Choroid plexus epithelial cell (primary cell): ENCODE measurements at places on chromosomes 16 and 17.

GRCh38 chr16:14168146-14168545 is 97.0 kb downstream of the MRTFB start:
- DNase-seq, result peak; percentile 68

GRCh38 chr17:64420143-64420670 is 28.7 kb upstream of the MILR1 start:
- DNase-seq, result peak; percentile 92

- DNase-seq, result no peak
Measured at GRCh38 chr17:46841561-46842379, 9.6 kb upstream of the WNT9B start.

DNA sequence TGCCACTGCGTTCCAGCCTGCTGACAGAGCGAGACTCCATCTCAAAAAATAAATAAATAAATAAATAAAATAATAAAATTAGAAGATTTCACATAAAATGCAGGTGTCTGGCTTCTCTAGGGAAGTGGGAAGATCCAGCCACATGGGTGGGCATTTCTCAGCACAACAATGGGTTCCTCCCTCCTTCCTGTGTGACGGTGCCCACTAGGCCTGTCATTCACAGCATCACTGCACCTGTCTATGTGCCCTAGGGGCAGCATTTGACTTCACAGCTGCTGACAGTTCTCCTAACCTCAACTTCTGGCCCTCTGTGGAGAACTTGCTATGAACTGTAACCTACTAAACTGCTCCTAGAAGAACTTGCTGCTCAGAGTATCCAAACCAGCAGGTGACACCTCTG is 3.0 kb downstream of the ABHD15 start:
- no peak for DNase-seq

- peak; percentile 86 for DNase-seq
Measured at GRCh38 chr16:53892155-53892554, 188.2 kb downstream of the FTO start.

DNA sequence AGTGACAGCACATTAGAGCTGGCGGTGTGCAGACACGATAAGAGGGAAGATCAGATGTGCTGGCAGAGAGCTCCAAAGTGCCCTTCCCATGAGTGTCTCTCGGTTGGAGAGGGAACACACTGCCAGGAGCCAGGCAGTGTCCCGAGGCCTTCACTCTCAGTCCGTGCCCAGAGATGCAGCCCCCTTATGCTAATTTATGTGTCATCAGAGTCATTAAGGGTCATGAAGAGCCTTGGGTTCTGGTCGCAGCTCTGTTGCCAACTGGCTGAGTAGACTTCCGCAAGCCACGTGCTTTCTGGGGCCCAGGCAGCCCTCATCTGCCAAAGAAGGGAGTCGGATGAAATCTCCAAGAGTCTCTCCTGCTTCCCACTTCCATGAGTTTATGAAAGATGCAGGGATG is 232.5 kb downstream of the MSI2 start:
- no peak for DNase-seq

GRCh38 chr17:81394921-81395599 is at the start of gene BAHCC1:
BAHCC1 (plus strand) TSS chr17:81395457; CDS start chr17:81399740, 4,283 bp downstream.
- peak; percentile 100 for DNase-seq

DNA sequence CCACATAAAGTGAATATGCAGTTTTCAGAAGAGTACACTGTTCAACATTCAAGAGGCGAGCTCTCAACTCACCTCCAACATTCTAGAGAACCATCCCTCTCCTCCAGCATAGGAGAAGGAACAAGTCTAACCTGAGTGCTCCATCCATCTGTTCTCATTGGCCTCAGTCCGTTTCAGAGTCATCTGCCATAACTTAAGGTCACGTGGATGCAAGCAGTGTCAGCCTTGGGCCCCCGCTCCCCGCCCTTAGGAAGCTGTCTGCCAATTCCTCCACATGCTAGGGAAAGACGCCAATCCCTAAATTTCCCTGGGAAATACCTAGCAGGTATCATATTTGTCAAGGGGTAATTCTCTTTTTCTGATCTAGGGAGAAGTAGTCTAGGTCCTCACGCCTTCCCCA is 21.4 kb downstream of the MARVELD3 start:
- no peak for DNase-seq

GRCh38 chr16:87696726-87697125 is 69.1 kb downstream of the KLHDC4 start:
- DNase-seq, result no peak

DNA sequence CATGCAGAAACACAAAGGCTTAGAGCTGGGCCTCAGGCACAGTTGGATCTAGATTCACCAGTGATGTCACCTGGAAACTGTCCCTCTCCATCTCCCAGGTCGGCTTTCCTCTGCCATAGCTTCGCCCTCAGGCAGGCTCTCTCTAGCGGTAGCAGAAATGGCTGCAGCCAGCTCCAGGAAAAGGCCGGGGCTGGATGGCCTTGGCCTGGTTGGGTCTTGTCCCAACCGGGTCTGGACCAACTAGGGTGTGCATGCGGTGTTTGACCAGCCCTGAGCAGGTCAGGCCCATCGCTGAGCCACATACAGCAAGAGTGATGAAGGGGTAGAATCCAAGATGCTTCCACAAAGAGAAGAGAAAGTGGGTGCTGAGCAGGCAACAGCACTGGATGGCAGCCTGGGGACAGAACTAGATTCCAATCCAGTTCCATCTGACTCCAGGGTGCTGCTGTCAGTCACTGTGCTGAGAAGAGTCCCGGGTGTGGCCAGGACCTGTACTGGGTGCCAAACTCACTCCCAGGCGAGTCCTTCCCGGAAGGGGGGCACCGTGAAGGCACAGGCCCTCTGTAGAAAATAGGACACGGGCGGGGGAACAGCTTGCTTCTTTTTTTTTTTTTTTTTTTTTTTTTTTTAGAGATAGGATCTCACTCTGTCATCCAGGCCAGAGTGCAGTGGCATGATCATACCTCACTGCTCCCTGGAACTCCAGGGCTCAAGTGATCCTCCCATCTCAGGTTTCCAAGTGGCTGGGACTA is 51.8 kb downstream of the SOCS3 start:
- no peak for DNase-seq

DNA sequence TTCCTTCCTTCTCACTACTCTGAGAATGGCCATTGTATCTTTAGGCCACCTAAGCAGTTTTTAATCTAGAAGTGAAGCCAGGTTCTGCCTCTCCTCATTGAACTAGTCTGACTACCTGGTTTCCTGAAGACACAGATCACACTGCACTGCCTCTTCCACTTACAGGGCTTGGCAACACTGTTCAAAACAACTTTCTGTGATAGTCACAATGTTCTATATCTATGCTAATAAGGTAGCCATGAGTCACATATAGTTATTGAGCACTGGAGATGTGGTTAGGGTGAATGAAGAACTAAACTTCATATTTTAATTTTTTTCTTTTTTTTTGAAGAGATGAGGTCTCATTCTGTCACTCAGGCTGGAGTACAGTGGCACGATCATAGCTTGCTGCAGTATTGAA is 26.9 kb downstream of the RND2 start:
- peak; percentile 11 for DNase-seq

GRCh38 chr17:56987283-56987834 is 9.4 kb downstream of the SCPEP1 start:
- no peak for DNase-seq

- DNase-seq, result no peak
Measured at GRCh38 chr17:76784926-76785325, 47.0 kb downstream of the MFSD11 start.

- DNase-seq, result no peak
Measured at GRCh38 chr16:1448536-1449116, 4.3 kb upstream of the CCDC154 start.

DNA sequence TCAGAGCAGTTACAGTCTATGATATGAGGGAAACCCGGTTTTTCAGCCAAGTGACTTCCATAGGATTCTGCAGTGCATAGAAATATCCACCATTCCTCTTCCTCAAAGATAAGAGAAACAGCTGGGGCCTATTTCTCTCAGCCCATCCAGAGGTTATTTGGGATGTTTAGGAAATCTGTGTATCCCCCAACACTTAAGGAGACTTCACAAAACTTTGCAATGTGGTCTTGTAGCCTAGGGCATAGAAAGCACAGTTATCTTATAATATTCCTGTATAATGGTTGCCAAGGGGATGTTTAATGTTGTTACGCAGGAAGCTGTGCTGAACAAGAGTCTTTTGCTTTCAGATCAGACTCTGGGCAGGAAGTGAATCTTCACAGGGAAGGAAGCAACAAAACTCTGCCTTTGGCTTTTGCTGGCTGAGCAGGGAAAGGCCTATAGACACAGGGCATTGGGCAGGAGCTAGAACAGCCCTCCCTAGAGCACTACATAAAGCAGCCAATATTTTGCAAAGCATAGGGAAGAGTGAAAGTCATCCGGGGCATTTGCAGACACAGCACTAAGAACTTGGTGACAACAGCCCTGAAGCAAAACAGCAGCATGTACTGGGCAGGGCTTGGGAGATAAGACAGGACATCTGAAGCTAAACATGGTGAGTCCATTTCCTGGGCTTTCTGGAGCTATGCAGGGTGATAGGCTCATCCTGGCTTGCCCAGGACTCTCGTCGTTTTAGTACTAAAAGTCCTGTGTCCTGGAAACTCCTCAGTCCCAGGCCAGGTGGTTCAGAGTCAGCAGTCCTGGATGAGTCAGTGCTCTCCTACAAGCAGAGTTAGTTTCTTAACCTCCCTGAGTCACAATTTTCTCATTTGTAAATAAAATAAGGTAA is 18.7 kb upstream of the BEAN1 start:
- peak; percentile 88 for DNase-seq

- DNase-seq, result no peak
Measured at GRCh38 chr17:27846042-27846655, 45.8 kb upstream of the NOS2 start.
